B cell (primary cell): ENCODE measurements at places on chromosomes 4 and X. TPM values are rescaled to one million over a fixed set of nuclear protein-coding genes. Genes with fewer than 3 reads are reported as not detected.

The PAGE4 gene
- total RNA-seq, result not detected in 2 replicates

The GUF1 gene
- total RNA-seq, result 24.2 and 25.0 TPM in 2 replicates

The PUDP gene
- 13.1 and 14.1 TPM in 2 replicates for total RNA-seq

GRCh38 chr4:55253948-55254593 lies 92.0 kb upstream of the SRD5A3 start:
- DNase-seq, result no peak

DNA sequence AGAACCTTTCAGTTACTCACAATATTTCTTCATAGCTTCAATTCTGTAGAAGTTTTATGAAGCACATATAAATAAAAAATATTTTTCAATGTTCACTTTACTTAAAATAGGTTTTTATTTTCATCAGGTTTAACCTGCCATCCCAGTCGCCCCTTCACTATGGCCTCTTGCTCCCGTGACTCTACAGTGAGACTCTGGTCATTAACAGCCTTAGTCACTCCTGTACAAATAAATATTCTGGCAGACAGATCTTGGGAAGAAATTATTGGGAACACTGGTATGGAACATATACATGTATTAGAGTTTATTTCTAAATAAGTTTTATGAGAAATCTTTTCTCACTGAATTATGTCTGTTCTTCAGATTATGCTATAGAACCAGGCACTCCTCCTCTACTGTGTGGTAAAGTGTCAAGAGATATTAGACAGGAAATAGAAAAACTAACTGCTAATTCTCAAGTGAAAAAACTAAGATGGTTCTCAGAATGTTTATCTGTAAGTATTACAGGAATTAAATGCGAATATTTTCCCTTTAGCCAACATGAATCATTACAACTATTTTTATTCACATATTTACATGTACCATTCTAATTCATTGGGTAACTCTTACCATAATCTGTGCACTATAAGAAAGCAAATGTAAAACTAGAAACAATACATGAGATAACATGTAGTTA lies 45.6 kb downstream of the SPATA4 start:
- no peak for DNase-seq
